ENCODE measurements at places on chromosomes 6 and 20.

- DNase-seq: no peak
Observed at GRCh38 chr20:57332105-57333089, 2.8 kb downstream of the SPO11 start.

- DNase-seq: no peak
Observed at GRCh38 chr6:158938811-158939254, 61.2 kb downstream of the RSPH3 start.

DNA sequence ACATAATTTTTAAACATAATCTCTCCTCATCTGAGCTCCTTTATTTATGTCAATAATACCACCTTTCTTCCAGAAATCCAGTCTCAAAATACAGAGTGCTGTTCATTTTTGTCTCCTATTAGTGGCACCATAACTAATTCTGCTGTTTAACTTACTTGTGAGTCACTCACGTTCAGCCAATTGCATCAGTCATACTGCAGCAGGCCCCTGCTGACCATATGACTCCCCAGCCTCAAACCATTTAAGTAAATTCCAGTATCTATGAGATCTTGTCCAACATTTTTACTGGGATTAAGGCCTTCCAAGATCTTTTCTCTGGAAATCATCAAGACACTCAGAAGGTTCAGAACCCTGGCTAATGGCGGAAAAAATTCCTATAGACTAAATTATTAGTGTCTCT, 982.2 kb upstream of the MAP3K7 start:
- DNase-seq: no peak

- no peak for DNase-seq
Observed at GRCh38 chr6:14017626-14018475, 93.1 kb downstream of the RNF182 start.

- DNase-seq: no peak
Observed at GRCh38 chr6:170403451-170403850, 96.9 kb downstream of the FAM120B start.

- DNase-seq: no peak
Observed at GRCh38 chr6:170010665-170011203, 259.3 kb downstream of the ERMARD start.

- no peak for DNase-seq
Observed at GRCh38 chr6:157534134-157534871, 153.3 kb downstream of the ZDHHC14 start.

- no peak for DNase-seq
Observed at GRCh38 chr6:7939184-7939863, 28.7 kb upstream of the TXNDC5 start.

GRCh38 chr6:56902641-56903464, 52.1 kb upstream of the BEND6 start:
- no peak for DNase-seq

- DNase-seq: no peak
Observed at GRCh38 chr20:38207621-38208020, 42.6 kb upstream of the TGM2 start.

DNA sequence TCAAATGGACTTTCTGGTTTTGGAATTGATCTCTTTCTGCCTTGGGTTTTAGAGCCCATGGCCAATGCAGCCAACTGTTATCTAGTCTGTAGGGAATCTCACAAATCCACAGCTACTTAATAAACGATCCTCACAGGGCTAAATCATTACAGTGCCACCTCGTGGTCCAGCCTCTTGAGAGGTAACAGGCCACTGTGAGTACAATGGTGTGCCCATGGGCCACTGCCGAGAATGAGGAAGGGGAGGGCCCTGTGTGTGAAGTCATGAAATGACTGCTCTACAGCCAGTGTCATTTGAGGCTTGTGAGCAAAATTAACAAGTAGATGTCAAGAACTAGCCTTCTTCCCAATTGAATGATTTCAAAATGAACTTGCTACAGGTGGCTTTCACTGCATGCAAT, 54.3 kb upstream of the GMPR start:
- no peak for DNase-seq

DNA sequence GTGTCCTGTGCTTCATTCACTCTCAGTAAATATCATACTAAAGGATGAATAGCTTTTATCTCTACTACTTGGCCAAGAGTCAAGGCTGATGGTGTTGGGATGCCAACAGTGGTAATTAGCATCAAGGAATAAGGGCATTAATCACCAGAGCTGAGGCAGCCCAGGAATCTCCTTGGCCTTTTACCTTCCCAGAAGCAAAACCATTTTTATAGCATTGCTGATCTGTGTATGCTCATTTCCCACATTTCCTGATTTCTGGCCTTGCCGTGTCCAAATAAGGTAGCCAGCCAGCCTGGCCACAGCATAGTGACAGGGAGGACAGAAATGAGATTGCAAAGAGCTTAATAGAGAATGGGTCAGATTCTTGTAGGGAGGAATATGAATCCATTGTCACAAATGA, 76.7 kb upstream of the FOXO3 start:
- no peak for DNase-seq

DNA sequence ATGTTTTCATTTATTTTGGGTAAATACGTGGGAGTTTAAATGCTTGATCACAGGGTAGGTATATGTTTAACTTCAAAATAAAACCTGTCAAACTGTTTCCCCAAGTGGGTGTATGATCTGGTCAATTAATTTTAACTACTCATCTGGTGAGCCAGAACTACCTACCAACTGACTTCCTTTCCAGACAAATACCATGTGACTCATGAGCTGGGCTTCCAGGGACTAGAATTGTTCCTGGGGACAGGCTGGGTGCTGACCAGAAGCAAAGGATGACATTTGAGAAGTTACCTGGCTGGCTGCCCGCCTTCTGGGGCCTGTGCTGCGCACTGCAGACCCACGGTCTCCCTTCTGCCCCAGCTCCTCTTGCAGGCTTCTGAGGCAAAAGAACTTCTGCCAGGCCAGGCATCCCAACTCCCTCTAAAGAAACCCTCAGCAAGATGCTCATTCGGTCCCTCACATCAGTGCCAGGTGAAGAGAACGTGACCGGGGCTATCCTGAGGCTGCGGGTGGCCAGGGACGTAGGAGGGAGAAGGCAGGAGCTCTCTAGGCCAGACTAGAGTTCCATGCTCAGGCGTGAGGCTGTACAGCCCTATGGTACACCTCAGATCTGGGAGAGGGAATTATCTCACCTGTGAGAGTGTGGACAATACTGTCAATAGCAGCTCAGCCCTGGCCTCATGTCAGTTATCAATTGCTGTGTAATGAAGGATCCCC, 103.6 kb downstream of the JPH2 start:
- no peak for DNase-seq

DNA sequence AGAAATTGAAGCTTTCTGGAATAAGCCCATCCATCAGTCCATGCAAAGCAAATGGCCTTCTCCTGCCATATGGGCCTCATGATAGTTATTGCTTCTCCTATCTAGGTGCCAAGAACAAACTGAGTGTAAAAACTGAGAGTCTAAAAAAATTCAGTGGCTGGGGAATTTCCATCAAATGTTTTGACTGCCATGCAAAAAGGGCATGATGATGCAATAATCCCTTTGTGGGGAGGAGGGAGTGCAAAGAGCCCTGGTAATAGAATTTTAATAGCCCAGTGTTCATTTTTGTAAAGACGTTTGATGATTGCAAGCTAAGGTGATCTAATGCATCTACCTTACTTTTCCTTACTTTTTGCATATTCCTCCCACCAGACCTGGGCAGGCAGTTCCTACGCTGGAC, 683.7 kb downstream of the EPM2A start:
- no peak for DNase-seq

DNA sequence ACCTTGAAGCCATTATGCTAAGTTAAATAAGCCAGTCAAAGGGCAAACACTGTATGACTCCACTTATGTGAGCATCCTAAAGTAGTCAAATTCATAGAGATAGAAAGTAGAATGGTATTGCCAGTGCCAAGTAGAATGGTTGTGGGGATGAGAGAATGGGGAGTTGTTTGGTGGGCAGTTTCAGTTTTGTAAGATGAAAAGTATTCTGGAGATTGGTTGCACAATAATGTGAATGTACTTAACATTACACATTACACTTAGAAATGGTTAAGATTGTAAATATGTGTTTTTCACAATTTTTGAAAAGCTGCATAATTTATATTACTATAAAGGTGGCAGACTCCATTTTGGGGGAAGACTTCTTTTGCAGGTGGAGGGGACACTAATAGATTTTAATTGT, 51.3 kb upstream of the CARMIL1 start:
- no peak for DNase-seq

DNA sequence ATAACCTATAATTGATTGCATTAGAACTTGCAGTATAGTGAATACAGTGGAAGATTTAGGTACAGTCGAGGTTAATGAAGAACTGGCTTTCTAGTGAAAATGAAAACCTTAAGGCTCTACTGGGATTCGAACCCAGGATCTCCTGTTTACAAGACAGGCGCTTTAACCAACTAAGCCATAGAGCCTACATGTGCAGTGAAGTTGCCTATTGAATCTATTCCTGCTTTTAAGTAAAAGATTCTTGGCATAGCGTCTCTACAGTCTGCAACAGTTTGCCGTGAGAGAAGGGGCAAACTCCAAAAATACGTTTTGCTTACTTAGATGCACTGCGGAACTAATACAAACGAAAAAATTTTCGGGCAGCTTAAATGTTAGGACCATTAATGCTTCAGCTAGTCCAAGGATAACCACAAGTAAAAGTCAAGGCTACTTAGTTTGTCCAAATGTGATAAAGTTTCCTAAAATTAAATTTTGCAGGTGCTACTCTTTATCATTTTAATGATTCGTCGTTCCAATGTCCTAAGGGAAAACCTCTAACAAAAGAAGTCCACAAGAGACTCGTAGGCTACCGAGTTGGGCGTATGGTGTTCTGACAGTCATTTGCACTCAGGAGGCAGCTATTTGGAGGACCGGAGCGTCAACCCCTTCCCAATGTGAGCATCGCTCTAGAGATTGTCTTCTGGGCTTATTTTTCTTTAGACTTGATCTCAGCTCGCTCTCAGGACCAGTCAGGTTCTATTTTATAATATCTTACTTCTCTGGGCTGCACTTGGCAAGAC, 31.3 kb upstream of the ZSCAN23 start:
- no peak for DNase-seq

- DNase-seq: no peak
Observed at GRCh38 chr20:61710108-61710507, 355.6 kb downstream of the TAF4 start.

- no peak for DNase-seq
Observed at GRCh38 chr20:4883546-4883945, 117.8 kb downstream of the SLC23A2 start.

GRCh38 chr6:165571721-165572132, 91.3 kb downstream of the PDE10A start:
- DNase-seq: no peak

DNA sequence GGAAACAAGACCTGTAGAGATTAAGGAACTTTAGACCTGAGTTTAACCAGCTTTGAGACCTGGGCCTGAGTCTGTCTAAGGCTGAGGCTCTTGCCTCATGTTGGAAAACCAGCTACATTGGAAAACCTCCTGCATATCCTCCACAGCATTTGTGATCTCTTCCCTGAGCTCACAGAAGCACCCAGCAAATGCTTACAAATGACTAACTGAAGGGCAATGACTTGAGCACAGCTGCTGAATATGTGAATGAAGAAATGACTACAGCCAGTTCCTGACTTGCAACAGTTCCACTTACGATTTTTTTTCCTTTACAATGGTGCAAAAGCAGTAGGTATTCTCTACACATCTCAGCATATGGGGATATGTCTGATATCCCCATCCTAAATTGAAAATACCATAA, 112.4 kb upstream of the RREB1 start:
- DNase-seq: no peak

GRCh38 chr6:108436771-108437170, 123.9 kb upstream of the FOXO3 start:
- no peak for DNase-seq

DNA sequence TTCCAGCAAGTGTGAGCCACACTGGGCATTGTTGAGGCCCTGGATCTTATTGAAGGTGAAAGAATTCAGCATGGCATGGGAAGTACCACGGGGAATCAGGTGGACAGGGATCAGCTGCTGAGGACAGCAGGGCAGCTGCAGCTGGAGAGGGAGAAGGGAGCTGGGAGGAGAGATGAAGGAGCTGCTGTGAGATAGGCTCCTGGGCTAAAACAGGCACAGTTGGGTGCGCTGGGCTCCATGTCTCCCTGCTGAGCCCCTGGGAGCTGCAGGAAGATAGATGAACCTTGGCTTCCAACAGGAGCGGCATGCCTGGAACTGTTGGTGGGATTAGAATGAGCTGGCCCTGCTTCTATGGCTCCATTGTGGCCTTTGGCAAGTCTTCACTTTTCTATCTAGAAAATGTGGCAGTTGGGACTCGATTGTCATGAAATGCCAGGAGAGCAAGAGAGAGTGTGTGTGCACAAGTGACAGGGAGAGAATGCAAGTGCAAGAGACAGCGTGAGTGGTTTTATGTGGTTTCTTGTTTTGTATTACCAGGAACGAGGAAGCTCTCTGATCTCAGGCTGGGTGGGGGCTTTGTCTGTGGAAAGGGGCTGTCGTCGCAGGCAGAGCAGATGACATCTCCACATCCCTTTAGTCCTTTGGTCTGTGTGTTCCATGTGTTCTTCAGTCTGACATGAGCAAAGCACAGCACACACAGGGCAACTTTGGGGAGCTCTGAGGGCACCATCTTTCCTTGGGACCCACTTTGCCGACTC, 20.4 kb downstream of the SNPH start:
- no peak for DNase-seq

DNA sequence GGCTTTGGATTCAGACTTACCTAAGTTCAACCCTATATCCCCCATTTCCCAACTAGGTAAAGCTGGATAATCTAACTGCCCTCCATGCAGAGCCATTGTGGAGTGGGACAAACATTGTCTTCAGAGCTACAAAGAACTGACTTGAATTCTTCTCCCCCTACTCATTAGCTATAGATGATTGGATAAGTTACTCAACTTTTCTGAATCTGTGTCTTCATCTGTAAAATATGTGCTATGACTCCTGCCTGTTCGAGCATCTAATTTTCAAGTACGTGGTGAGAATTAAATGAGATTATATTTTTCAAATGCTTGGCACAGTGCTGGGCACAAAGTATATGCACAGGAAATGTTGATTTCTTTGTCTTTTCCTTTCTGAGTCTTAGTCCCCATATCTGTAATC, 240.3 kb upstream of the TCF21 start:
- DNase-seq: no peak

DNA sequence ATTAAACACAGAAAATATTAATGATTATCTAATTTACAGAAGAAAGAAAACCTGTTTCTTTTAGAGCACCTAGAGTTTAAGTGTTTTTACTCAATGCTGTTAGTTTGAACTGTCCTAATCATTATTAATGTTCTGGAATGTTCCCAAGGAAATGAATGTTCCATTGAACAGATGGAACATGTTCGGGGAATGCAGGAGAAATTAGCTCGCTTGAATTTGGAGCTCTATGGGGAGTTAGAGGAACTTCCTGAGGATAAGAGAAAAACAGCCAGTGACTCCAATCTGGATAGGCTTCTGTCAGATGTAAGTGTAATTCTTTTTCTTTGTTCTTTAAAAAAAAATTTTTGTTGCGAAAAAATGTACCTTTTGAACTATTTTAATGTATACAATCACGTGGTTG, 10.8 kb upstream of the ECT2L start:
- no peak for DNase-seq

GRCh38 chr6:32697031-32697430, 30.6 kb upstream of the HLA-DQB1 start:
- DNase-seq: no peak

- DNase-seq: no peak
Observed at GRCh38 chr6:163183806-163184205, 230.7 kb upstream of the QKI start.

Data from NCI-H187 (cell line).